ENCODE measurements at places on chromosomes 5 and 9. TPM values are rescaled to one million over a fixed set of nuclear protein-coding genes. Genes with fewer than 3 reads are reported as not detected.

GRCh38 chr5:77255617-77256016 is 45.1 kb downstream of the PDE8B start:
- no peak for DNase-seq

DNA sequence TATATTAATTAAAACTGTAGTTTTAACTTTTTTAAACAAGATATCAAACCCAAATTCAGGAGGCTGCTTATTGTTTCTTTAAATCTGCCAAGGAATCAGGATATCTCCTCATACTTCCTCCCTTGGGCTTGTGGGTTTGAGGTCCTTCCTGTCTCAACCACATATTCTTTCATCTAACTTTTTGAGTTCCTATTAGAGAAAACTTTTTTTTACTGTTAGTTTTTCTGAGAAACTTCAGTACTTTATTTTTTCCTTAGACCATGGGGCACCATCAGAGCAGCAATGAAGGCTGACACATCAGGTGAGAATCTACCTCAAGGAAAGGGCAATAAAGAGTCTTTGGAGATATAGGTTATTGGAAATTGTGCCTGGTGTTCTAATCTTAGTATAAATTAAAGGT is 56.7 kb downstream of the TSSK1B start:
- DNase-seq: no peak

Gene GARIN3
- not detected for total RNA-seq

DNA sequence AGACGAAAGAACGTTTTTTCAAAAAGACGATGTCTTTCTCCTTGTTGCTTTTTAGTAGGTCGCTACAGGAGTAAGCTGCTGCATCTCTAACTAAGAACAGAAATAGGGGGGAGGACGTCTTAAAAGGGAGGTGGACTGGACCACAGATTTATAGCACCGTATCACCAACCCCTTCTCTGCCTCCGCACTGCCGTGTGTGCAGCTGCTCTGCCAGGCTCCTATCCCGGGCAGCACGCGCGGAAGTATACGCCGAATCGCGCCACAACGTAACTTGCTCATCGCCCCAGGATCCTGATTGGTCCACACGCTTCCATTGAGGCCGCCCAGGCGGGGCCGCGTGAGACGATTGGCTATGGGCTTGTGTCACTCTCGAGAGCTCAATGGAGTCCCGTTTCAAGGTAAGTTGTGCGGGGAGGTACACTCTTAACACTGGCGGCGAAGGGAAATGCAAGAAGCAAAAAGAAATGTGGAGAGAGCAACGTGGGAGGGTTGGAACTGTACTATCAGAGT is at the start of gene ELAVL2:
ELAVL2 (minus strand) TSS at position 121 of the 510 bp plus-strand sequence. CDS start 64,006 bp downstream, outside the sequence.
- DNase-seq: peak; percentile 94

GRCh38 chr5:132059696-132060500 is 557 bp upstream of the IL3 start:
- DNase-seq: peak; percentile 6

DNA sequence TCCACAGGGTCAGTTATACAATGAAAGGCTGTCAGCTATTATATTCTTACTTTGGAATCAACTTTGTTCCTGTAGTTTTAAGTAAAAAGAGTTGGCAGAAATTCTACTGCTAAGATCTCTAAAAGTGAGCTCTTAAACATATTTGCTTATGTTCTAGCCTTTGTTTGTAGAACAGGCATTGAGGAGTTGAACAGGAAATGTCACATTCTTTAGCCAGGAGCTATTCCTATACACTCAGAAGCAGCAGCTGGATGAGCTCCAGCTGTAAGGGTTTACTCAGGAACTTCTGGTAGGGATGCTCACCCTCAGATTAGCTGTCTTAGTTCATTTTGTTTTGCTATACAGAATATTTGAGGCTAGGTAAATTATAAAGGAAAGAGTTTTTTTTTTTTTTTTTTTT is 22.4 kb upstream of the SPINK14 start:
- no peak for DNase-seq

Gene MIER3
- 37.2 TPM for total RNA-seq

- no peak for DNase-seq
Observed at GRCh38 chr9:98778711-98779530, 17.4 kb downstream of the ANKS6 start.

- no peak for DNase-seq
Observed at GRCh38 chr5:17046320-17046719, 110.2 kb upstream of the MYO10 start.

Gene MELK
- total RNA-seq: 14.8 TPM

DNA sequence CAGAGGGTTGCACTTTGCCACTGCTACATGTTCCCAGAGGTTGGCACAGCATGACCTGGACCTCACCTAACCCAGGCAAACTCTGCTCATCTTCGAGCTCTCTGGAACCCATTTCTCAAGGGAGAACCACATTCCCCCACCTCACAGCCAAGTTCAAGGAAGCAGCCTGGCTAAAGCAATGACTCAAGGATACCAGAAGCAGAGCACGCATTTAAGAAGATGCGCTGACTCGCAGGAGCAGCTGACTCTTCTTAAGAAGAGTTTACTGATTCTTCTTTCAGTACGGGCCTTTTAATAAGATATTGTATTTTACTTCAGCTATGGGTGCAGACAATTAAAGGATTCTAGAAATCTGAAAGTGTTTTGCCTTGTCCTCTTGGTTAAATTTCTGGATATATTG is 4.1 kb upstream of the SEMA5A start:
- DNase-seq: no peak

DNA sequence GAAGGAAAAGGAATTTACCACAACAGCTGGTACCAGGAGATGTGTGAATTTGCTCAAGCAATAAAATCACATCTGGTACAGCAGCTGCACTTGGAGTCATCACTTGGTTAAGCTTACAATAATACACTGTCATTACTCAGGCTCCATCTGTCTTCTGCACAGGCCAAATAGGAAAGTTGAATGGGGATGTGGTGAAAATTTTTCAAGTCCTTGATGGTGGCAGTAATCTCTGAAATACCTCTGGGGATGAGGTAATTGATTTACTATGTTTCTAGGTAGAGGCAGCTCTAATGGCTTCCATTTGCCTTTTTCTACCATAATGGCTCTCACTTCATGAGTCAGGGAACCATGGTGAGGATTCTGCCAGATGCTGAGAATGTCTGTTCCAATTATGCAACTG is 206.8 kb upstream of the ATP10B start:
- DNase-seq: no peak

DNA sequence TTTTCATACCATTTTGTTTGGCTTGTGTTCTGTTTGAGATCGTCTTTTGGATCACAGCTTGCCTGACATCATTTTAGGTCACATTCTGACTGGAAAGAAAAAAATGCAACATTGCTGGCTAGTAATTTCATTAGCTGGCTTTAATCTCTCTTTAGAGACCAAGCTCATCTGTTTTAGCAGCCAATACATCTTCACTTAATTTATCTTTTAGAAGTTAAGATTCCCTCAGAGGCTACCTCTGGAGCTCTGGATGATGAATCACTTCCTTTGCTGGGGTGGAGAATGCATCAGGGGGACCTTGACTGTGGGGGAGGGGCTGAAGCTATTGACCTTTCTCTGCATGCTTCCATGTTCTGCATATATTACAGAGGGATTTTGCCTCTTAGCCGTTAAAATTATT is 181.5 kb upstream of the OTULINL start:
- DNase-seq: no peak

Gene PDE8B
- total RNA-seq: 4.8 TPM

DNA sequence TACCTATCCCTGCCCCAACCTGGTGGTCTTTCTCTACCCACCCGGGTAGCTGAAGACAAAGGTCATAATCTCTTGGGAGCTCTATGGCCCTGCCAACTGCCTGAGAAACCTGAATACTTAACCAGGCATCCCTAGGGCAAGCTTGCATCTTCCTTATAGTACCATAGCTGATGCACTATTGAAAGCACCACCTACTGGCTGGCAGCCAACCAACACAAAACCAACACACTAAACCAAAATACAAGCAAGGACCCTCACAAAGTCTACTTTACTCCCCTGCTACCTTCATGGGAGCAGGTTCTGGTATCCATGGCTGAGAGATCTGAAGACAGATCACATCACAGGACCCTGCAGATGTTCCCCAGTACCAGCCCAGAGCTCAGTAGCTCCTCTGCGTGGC is 171.8 kb upstream of the TAS2R1 start:
- no peak for DNase-seq

- DNase-seq: no peak
Observed at GRCh38 chr5:71528206-71528605, 58.9 kb upstream of the MCCC2 start.

Gene KIF4B
- not detected for total RNA-seq

Gene SAXO1
- total RNA-seq: 0.43 TPM

DNA sequence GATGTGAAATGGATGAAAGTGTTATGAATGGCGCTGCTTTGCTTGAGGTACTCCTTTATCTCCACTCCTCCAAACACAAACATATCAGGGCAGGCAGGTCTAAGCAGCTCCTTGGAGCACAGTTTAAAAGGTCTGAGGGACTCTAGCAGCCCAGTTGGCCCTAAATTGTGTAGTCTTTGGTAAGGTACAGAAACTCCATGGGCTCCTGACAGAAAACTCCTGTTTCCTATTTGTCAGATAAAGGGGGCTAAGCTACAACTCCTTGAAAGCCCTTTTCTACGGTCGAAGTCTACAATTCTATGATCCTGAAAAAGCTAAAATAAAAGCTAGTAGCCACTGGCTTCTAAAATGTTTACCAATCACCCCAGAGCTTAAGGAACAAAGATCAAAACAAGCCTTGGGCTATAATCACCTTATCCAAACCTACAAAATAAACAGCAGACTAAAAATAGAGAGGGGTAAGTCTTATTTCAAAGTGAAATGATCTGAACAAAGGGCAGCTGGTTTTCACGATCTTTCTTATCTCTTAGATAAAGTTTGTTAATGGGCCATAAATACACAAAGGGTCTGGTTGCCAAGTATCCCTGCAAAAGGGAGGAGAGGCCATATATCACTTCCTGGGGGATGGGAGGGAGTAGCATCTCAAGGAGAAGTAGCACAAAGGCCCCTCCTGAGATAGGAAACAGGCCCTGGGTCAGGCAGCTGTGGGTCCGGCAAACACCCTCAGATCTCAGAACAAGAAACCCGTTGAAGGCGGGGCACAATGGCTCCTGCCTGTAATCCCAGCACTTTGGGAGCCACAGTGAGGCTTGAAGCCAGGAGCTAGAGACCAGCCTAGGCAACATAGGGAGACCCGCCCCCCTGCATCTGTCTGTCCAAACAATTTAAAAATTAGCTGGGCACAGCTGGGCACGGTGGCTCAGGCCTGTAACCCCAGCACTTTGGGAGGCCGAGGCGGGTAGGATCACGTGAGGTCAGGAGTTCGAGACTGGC is 28.3 kb upstream of the DENND4C start:
- DNase-seq: no peak

GRCh38 chr5:173410459-173411233 is 82.4 kb upstream of the STC2 start:
- DNase-seq: no peak

Gene AGPAT2
- 36.1 TPM for total RNA-seq
